ENCODE measurements at places on chromosomes 3 and 15. TPM values are rescaled to one million over a fixed set of nuclear protein-coding genes. Genes with fewer than 3 reads are reported as not detected.

- no peak for DNase-seq
Measured at GRCh38 chr3:41404582-41404981, 205.3 kb downstream of the CTNNB1 start.

- no peak for DNase-seq
Measured at GRCh38 chr3:178949896-178950295, 121.7 kb downstream of the ZMAT3 start.

- DNase-seq = no peak
Measured at GRCh38 chr15:92891533-92892200, 8.5 kb upstream of the CHD2 start.

GRCh38 chr3:88661433-88661824 is 446.0 kb upstream of the EPHA3 start:
- no peak for DNase-seq

DNA sequence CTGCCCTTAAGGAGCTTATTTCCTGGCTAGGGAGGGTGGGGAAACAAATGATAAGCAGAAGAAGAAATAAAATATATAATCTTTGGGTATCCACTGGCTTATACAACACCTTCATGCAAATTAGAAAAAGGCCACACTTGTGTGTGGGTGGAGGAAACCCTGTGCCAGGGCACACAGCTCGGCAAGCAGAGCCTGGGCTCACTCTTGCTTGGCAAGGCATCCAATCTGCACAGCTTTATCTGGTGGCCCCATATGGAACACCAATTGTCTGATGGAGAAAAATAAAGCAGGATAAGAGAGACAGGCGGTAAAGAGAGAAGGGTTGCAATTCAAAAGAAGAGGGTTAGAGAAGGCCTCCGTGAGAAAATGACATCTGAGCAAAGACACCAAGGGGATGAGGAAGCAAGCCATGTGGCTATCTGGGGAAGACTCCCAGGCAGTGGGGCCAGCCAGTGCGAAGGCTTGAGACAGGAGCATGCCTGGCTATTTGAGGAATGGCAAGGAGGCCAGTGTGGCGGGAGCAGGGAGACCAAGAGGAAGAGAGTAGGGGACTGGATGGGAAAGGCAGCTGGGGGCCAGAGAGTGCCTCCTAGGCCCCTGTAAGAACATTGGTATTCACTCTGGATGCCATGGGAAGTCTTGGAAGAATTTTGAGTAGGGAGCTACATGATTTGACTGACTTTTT is 22.5 kb upstream of the VPS8 start:
- DNase-seq = no peak

DNA sequence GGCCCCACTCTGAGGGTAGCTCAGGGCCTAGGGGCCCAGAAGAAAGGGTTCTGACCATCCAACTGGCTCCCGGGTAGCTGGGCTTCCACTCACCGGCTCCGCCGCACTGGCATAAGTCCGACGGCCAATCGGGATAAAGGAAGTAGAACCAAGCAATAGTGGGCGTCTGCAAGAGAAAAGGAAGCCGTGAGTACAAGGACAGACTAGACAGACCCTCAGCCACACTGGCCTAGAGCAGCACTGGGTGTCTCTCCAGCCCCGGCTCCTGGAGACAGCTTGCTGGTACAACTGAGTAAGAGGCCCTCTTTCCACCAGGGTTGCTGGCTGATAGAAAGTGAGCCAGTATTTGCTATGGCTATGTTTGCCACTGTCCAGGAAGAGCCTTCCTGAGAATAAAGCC is 22.4 kb downstream of the BDH1 start:
- DNase-seq = no peak

NEK10 gene
- total RNA-seq = 0.61 TPM

GRCh38 chr3:23519314-23520208 is 286.2 kb upstream of the UBE2E1 start:
- DNase-seq = no peak

- no peak for DNase-seq
Measured at GRCh38 chr15:34461730-34462129, 24.1 kb upstream of the GOLGA8A start.

PLS1 gene
- total RNA-seq = 0.92 TPM

GUCA1C gene
- total RNA-seq = not detected

DNA sequence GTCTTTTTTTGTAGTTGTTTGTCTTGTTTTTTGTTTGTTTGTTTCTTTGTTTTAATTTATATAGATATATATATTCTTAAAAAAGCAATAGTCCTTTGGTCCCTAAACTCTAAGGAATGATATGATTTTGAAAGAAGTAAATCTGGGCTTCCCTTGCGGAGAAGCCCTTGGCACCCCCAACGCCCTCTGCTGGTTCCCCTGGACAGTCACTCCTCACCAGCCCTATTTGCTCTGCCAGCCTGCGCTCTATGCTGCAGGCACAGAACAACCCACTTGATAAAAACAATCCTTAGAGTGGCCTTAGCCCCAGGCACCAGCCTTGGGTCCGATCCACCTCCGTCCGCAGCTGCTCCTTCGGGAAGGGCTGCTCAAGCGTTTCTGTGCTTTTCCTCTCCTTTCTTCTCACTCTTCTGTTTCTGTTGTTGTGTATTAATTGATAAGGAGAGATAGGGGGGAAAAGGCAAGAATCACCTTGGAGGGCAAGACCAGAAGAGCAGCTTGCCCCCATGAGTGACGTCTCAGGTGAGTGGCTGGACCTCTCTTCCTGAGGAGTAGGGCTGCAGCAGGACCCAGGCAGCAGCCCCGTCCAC is 13.7 kb upstream of the PARP6 start:
- DNase-seq = peak; percentile 56

DNA sequence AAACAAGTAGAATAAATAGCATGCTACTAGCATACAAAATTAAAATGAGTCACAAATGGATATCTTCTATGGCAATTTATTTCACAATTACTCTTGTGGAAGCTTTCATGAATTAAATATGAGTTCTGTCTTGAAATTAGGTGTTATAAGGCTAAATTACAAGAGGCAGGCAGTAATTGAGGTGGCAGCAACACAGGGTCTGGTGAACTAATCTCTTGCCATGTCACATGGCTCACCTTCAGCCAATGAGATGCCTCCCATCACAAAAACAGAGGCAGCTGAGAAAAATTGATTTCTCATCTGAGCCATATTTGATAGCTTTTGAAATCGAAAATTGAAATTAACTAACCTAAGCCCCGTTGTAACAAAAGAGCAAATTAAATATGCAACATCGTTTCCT is 268.8 kb downstream of the NR2F2 start:
- DNase-seq = no peak

DNA sequence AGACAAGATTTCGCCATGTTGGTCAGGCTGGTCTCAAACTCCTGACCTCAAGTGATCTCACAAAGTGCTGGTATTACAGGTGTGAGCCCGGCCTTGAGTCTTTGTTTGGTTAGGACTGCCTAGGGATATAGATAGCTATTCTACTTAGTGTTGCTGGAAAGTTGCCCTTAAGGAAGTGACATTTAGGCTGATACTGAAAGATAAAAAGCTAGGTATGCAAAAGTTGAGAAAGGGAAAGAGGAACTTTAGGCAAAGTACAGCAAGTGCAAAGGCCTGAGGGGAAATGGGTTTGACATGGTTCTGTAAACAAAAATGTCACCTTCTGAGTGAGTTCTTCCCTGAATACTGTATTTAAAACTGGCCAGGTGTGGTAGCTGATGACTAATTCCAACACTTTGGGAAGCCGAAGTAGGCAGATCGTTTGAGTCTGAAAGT is 111.5 kb downstream of the ZNF609 start:
- DNase-seq = no peak

- DNase-seq = no peak
Measured at GRCh38 chr15:75109736-75110130, 86.3 kb downstream of the PPCDC start.

TRAIP gene
- 2.4 TPM for total RNA-seq
